Karpas-422 (cell line): ENCODE measurements at places on chromosomes 11 and 22.

DNA sequence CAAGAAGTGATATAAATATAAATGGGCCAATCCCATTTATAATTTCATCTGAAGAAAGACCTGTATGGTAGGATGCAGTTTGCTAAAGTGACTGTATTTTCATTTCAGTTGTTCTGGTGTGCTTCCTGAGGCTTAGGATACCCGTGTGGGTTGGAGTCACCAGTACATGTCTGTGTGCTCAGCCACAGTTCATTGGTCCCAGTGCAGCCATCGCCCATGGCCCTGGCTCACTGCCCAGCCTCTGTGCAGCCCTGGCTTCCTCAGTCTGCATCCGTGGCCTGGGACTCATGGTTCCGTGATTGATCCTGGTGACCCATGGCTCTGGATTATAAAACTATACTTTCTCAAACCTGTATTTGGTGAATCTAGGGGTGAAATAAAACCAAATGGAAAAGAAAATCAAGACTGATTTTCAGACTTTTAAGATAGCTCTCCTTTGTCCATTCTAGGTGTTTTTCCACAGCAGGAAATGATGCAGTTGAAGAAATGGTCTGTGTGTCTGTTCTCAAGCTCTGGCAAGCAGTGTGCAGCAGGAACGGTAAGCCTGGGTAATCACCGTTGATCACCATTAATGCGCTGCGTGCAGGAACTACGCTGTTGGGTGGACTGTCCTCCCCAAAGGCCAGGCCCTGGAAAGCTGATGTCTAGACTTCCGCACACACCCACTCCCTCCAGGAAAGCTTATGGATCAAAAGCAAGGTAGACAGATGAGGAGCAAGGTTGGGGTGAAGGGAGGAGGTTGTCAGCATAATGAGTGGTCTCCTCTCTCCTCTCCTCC lies 27.2 kb downstream of the TTC12 start:
- no peak for DNase-seq

DNA sequence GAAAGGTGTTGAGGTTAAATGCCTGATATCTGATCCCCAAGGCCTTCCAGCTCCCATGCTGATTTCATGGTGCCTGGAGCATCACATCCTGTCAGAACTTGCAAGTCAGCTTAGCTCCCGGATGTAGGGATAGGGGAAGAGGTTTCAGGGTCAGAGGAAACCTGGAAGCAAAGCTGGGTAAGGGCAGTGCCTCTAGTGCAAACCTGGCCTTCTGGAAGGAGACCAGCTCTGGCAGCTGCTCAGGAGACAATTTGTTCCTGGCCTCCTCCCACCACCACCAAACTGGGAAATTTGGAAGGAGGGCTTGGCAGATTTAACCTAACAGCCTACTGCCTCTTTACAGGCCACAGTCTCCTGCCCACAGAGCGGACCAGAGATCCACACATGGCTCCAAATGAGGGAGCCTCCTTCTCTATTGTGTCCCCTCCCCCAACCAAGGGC lies 9.2 kb upstream of the TSKU start:
- DNase-seq = no peak

DNA sequence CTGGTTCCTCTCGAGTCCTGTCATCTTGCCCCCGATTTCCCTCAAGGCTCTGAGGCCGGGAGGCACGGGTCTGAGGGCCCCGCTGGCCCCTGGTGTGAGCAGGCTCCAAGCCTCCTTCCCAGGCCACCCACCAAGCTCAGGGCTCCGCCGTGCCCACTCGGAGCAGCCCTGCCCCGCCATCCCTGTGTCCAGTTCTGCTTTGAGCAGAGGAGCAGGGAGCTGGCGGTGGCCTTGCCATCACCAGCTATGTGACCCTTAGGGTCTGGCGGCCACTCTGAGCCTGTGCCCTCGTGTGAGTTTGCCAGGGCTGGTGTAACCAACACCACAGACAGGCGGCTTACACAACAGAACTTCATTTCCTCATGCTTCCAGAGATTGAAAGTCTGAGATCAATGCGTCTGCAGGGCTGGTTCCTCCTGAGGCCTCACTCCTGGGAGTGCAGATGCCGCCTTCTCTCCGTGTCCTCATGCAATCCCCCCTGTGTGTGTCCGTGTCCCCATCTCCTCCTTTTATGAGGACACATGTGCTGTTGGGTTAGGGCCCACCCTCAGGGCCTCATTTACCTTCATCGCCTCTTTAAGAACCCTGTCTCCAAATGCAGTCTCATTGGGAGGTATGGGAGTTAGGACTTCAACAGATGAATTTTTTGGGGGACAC lies 36.5 kb upstream of the CELSR1 start:
- DNase-seq = no peak

GRCh38 chr11:115291325-115291724 lies 212.9 kb downstream of the CADM1 start:
- no peak for DNase-seq

GRCh38 chr11:70546191-70546940 lies 148.0 kb downstream of the CTTN start:
- DNase-seq = no peak

- DNase-seq = no peak
Measured at GRCh38 chr11:38667359-38667758, 2069.3 kb upstream of the RAG2 start.

GRCh38 chr22:44718418-44718817 lies 16.4 kb downstream of the PRR5 start:
- DNase-seq = no peak

DNA sequence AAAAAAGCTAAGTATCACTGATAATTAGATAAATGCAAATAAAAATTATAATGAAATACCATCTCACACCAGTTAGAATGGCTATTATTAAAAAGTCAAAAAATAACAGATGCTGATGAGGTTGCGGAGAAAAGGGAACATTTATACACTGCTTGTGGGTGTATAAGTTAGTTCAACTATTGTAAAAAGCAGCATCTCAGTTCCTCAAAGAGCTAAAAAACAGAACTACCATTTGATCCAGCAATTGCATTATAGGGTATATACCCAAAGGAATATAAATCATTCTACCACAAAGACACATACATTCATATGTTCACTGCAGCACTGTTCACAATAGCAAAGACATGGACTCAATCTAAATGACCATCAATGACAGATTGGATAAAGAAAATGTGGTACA lies 120.3 kb upstream of the ZBED5 start:
- DNase-seq = no peak

- DNase-seq = no peak
Measured at GRCh38 chr11:58003036-58003435, 20.6 kb upstream of the OR9Q1 start.

DNA sequence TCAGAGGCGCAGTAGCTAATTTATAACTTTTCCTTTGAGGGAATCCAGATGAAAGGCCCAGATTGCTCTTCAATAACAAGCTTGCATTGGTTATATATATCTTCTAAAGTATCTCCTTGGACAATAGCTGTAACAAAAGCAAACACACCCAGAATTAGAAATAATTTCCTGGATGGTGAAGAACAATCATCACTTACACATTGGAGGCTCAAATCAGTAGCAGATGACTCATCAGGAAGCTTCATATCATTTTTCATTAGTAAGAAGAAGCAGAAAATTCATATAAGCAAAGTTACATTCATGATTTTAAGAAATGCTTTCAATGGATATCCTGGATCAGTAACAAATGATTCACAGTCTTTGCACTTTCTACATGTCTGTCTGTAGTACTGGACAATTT lies 173.6 kb upstream of the CCDC90B start:
- no peak for DNase-seq

DNA sequence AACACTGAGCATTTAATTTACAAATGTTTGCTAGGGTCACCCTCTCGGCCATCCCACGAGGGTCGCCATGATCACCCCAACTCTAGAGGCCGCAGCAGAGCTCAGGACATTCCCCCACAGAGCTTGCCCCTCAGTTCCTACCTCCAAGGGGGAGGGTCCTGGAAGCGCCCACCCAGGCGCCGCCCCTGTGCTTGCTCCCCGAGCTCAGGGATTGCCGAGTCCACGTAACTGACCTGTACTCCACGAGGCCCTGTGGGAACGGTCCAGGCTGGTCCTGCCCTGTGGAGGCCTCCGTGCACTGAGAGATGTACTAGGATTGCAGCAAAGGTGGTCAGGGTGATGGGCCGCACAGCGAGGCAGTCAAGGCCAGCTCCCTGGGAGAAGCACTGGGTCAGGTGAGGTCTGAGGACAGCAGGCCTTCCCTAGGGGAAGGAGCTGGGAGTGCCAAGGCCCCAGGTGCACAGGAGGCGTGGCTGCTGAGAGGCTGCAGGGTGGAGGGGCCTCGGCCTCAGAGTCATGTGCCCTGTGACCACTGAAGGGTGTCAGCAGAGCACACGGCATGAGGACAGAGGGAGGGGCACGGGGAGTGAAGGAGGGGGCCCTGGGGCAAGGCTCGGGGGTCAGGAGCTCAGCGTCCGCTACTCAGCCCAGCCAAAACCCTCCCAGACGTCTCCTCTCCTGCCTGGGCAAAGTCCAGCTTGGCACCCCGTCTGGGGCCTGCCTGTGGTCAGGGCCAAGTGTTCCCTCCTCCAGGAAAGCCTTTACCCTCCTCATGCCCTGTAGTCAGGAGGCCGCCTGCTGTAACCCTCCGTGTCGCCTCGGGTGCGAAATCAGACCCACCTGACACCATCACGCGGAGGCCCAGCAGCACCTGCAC lies 2.4 kb upstream of the MIOX start:
- no peak for DNase-seq

DNA sequence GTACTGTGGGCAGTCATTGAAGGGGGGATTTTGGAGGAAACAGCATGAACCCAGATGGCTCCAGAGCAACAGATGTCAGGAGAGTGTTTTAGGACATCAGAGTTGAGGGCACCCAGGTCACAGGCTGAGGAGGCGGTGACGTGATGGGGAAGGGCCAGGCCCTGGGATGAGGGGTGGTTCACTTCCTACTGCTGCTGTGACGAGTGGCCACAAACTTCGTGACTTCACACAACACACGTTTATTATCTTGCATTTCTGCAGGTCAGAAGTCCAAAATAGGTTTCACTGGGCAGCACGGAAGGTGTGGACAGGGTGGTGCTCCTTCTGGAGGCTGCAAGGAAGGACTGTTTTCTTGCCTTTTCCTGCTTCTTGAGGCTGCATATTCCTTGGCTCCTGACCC lies 77.7 kb upstream of the RAB1B start:
- no peak for DNase-seq

GRCh38 chr11:45100339-45100738 lies 46.1 kb upstream of the PRDM11 start:
- DNase-seq = peak; percentile 77

DNA sequence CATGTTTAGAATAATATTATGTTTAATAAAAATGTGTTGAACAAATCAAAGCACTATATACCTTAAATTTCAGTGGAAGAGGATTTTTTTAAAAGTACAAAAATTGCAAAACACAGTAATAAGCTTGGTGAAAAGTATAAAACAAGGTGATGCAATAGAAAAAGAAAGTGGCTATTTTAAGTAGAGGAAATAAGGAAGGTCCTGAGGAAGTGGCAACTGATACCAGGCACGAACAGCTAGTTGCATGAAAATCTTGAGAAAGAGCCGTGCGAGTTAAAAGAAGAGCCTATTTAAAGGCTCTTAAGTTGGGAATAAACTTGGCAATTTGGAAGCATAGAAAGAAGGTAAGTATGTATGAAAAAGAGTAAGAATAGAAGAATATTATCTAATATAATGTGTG lies 1679.3 kb downstream of the LRRC4C start:
- DNase-seq = no peak

DNA sequence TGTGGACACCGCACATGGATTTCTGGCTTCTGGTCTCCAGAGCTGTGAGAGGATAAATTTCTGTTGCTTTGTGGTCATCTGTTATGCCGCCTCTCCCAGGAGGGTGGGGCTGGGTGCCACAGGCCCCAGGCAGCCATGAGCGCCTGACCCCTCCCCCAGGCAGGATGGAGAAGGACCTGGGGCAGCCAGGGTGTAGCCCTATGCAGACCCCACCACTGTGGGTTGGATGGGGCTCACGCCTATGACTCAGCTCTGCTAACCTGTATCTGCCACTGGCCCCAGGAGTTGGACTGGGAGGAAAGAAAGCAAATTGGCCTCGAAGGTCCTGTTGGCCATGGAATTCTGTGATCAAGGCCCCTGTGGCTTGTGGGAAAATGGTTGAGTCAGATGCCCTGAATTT lies 1351.1 kb downstream of the BRD1 start:
- DNase-seq = no peak

DNA sequence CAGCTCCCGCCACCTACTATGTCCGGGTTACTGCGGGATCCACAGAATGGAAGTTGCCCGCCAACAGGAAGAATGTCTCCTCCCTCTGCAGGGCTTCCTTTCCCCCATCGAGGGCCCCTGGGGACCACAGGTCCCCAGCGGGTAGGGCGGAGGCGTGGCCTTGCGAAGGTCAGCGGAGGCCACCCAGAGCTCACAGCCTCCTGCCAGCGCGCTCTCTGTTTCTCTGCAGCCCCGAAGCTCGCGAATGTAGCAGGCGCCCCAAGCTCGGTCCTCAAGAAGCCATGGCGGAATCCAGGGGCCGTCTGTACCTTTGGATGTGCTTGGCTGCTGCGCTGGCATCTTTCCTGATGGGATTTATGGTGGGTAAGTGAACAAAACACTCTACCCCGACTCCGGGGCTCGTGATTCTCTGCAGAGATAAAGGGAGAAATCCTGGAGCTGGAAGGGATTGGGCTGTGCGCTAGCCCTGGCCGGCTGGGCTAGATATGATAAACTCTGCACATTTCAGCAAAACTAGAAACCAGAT lies at the start of gene NAALAD2:
Gene NAALAD2, plus strand, starts transcription at position 186 of the 526 bp plus-strand sequence. Its CDS starts 96 bp downstream, at position 282.
- no peak for DNase-seq
